ENCODE measurements at places on chromosomes 13 and 19.

GRCh38 chr19:45848922-45849321, 14.0 kb downstream of the SYMPK start:
- no peak for DNase-seq

DNA sequence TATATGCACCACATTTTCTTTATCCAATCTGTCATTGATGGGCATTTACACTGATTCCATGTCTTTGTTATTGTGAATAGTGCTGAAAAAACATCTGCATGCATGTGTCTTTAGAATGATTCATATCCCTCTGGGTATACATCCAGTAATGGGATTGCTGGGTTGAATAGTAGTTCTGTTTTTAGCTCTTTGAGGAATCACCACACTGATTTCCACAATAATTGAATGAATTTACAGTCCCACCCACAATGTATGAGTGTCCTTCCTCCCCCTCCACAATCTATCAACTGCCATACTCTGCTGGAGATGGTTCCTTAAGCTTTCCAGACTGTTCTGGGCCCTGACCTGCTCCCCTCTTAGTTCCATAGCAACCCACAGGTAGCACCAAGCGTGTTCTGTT, 667.0 kb downstream of the LIG4 start:
- no peak for DNase-seq

DNA sequence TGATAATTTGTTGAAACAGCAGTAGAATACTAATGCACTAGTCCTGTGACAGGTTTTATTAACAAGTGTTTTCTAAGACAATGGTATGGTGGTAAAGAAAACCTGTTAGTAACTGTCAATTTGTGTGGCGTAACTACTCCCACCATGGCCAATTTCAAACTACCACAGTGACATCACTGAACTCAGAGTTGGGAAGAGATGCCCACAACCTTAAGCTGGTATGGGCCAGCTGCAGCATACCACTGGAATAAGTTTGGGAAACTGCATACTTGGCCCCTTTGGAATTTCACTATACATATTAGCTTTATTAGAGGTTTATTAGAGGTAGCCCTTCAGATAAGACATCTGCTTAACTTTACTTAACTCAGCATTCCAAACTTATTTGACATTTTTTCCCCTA, 419.4 kb downstream of the NDFIP2 start:
- DNase-seq: no peak

- DNase-seq: peak; percentile 87
Measured at GRCh38 chr19:44447916-44448674, at the start of gene ZNF229. ZNF229 (minus strand) TSS chr19:44448472; CDS start chr19:44442847, 5,625 bp downstream.

DNA sequence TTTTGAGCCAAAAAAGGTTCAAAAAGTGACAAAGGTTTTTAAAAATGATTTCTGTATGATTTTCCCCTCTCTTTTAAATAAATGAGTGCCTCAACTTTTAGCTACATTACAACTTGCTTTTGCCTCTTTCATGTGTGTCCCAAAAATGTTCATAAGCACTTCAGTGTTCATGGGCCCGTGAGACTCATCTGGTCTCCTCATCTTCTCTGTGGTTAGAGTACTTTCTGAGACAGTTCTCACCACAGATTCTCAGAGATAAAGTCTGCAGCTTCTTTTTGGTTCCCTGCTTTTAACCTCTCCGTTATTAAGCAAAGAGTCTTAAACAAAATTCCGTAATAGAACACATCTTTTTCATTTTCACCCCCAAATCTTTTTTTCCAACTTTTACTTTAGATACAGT, 156.9 kb downstream of the DLEU7 start:
- no peak for DNase-seq
